ENCODE measurements at places on chromosomes 3 and 15.

DNA sequence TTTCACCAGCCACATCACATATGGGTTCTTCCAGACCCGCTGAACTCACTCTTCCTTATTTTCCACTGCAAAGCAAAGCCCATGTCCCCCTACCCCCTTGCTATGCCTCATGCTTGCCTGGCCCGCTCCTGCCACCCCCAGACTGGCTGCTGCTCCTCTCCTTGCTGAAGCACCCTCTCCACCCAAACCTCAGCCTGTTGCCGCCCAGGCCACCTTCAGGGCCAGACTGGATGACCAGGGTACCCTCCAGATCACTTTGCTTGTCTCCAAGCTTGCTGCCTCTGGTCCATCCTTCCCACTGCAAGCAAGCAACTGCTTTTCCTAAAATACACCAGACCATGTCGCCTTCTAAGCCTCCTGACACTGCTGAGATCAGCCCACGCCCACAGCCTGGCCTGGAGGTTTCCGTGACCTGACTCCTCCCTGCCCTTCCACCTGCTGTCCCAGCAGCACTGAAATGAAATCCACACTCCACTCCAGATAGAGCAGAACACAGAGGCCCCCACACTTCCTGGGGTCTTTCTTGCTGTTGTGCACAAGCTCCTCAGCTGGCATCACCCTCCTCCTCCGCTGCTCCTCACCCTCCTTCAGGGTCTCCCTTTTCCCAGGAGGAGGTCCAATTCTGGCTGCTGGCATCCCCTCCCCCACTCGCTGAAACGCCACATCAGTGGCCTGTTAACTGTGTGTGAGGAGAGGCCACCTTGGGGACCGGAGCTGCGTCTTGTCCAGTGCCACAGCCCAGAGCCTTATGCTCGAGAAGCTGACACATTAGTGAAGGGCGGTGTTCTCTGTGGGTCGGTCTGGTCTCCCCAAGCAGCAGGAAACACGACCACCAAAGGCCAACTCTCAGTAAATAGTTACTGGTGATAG, 99.1 kb downstream of the ADCY5 start:
- DNase-seq, result no peak

- DNase-seq, result no peak
These were observed 749.5 kb downstream of the ROBO1 start for GRCh38 chr3:79018265-79018664.

- DNase-seq, result no peak
These were observed 316.2 kb upstream of the THRB start for GRCh38 chr3:24810881-24811280.

GRCh38 chr15:62456011-62456920, 291.2 kb upstream of the C2CD4B start:
- no peak for DNase-seq

DNA sequence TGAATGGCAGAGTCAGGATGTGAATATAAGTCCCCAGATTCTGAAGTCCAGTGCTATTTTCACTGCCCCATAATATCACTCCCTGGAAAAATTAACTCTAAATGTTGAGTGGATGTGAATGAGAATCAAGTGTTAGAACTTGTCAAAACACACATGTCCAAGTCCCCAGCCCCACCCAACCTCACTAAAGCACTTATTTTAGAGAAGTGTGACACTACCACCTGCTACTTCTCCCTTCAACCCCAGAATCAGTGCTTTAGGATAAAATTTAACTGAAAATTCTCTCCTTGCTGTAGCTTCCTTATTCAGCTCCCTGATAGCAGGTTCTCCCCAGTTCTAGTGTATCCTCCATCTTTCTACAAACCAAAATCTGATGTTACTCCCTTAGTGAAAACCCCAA, 35.8 kb downstream of the HERC1 start:
- DNase-seq, result no peak

- no peak for DNase-seq
These were observed 119.9 kb downstream of the NSMCE3 start for GRCh38 chr15:29149738-29150075.

- DNase-seq, result peak; percentile 49
These were observed 98.3 kb upstream of the VGLL3 start for GRCh38 chr3:87088993-87089841.

- no peak for DNase-seq
These were observed 23.1 kb upstream of the EIF4A2 start for GRCh38 chr3:186760141-186760833.

DNA sequence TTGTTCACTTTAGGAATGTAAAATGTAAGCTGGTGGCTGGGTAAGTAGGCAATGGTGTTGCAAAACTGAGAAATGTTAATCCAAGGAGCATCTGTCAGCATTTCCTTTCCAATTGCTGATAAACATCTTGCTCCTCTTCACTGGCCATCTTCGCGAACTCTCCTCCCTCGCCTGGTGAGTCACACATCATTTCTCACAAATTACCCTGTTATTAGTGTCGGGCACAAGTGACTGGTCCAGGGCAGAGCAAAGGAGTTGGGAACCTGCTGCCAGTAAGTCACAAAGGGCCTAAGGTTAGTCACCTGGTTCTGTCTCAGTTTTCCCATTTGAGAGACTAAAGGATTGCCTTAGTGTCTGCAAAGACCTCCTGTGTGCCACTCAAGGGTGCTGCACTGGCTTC, 13.0 kb downstream of the CERS3 start:
- DNase-seq, result no peak

DNA sequence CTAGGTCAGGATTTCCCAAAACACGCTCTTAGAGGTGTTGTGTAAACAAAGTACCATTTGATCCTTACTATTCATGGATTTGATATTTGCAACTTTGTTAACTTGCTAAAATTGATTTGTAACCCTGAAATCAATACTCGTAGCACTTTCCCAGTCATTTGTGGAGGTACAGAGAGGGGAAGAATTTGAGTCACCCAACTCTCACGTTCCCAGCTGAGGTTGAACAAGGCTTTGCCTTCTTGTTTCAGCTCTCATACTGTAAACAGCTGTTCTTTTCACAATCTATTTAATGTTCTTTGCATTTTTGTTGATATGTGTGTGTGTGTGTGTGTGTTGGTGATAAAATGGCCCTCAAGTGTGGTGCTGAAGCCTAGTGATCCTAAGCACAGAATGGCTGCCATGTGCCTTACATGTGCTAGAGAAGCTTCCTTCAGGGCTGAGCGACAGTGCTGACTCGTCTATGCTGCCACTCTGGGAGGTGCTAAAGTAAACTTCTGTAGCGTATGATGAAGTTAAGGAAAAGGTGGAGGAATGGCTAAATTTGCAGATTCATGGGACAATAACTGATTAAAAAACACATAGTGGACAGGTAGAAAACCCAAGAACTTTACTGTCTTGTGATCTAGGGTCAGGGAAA, 173.2 kb downstream of the APBA2 start:
- no peak for DNase-seq

GRCh38 chr3:143809121-143809621, 39.1 kb downstream of the SLC9A9 start:
- peak; percentile 67 for DNase-seq

DNA sequence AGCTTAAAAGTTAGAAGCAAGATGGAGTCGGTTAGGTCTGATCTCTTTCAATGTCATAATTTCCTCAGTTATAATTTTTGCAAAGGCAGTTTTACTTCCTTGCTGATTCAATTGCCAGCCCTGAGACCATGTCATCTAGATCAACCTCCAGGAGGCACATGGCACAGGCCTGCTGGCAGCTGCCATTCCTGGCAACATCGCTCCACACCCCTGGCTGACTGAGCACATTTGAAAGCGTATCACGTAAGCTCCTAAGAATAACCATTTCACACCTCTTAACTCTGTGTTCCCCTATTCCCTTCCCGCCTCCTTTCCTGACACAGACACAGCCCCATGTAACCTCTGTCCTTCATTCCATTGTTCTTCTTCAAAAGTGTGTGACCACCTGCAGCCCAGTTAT, 313.9 kb upstream of the CTNNB1 start:
- no peak for DNase-seq

DNA sequence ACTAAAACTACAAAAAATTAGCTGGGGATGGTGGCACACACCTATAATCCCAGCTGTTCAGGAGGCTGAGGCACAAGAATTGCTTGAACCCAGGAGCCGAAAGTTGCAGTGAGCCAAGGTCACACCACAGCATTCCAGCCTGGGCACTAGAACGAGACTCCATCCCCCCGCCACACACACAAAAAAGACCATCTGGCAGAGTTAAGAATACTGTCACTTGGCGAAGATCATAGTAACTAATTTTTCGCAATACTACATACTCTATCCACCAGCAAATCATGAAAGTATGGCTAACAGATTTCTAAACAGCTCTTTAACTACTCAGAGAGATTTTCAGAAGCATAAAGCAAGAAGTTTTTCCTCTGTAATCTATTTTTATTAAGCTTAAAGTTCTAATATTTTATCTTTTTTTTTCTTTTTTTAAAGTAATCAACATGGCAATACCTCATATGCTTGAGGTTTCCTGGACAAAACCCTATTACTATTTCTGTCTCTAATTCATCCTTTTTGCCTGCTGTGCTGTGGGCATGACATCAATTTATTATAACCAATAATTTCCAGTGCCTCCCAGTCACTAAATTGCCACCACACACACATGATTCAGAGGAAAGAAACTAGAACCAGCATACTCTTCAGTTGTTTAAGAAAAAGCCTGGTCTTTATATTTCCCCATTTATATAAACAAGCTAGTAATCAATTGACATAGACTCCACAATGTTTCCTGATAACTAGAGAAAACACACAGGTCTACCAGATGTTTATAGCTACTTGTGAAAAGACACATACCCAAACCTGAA, 46.9 kb downstream of the CHSY1 start:
- no peak for DNase-seq

DNA sequence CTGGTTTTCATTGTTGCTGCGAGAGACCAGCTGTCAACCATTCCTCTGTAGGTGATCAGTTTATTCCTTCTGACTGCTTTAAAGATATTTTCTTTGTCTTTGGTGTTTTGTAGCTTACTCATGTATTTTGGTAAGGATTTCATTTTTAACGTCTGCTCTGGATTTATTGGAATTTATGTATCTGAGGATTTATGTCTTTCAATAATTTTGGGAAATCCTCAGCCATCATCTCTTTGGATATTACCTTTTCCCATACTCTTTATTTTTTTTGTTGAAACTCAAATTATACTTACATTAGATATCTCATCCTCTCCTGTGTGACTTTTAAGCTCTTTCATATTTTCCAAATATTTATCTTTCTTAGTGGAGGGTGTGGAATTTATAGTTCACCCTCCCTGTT, 62.7 kb upstream of the COL8A1 start:
- DNase-seq, result no peak

- no peak for DNase-seq
These were observed 964.6 kb downstream of the SI start for GRCh38 chr3:164113371-164114332.

DNA sequence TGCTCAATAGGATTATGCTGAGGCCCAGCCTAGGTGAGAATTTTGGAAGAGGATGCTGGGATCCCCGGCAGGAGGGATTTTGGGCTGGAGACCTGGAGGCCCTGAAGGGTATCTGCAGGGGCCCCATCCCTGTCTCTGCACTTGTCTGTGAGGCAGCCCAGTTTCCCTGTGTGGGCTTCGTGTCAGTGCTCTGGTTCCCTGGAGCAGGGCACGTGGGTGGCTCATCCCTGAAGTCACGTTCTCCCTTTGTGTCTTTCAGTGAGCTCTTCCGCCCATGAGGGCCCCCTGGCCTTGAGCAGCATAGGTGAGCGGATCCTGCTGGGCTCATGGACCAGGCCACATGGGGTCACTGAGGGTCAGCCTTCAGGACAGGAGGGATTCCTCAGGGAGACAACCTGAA, 217.9 kb downstream of the SNRPN start:
- DNase-seq, result no peak

GRCh38 chr3:32309654-32310242, 71.3 kb downstream of the CMTM8 start:
- DNase-seq, result no peak

- DNase-seq, result no peak
These were observed 15.7 kb downstream of the FAM81A start for GRCh38 chr15:59453474-59454215.

GRCh38 chr15:22918056-22918455, 62.1 kb downstream of the CYFIP1 start:
- DNase-seq, result peak; percentile 3
